Stimulated activated CD8-positive, alpha-beta memory T cell treated with anti-CD3 and anti-CD28 coated beads, Interleukin-4, amount 100 ng/mL, for 1 hour (primary cell): ENCODE measurements at places on chromosomes 1 and 21.

GRCh38 chr1:103447471-103447870, 78.0 kb upstream of the RNPC3 start:
- no peak for DNase-seq

GRCh38 chr1:54297596-54298283, 97.8 kb downstream of the MRPL37 start:
- DNase-seq, result no peak

DNA sequence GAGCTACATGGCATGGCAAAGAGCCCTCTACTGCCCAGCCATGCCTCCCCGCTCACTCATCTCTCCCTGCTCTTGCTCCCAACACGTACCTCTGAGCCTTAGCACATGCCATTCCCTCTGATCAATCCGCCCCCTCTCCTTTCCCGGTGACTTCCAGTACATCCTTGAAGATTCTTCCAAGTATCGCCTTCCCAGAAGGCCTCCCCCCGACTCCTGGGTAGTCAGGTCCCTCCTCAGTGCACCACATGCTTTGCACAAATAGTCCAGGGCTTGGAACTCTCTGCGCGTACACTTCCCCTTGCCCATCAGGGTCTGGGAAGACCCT, 77.0 kb upstream of the IFFO2 start:
- DNase-seq, result no peak

- no peak for DNase-seq
Observed at GRCh38 chr1:74513411-74514300, 1.2 kb upstream of the LRRC53 start.

- DNase-seq, result no peak
Observed at GRCh38 chr1:51949014-51949702, 41.3 kb downstream of the RAB3B start.

GRCh38 chr1:240312872-240313271, 221.2 kb downstream of the FMN2 start:
- no peak for DNase-seq

DNA sequence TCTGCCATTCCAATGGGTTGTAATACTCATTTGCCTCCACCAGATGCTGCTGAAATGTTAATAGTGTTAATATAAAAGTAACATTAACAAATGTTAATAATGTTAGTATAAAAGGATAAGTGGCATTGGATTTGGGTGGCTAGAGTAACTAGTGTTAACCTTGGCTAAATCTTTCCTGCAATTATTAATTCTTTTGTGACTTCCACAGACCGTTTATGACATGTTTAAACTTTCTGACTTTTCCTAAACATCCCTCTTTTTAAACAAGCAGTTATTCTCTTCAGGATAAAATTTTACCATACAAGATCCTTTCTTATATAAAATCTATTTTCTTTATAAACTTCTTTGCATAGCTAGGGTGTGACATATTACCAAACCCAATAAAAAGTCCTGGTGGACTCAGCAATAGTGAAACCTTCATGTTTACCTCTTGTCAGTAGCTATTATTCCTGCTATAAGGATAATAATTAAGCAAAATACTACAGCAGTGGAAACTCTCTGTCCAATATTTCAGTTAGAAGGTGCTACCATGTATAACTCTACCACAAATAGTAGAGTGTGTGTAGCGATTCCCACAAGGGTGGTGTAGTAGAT, 41.5 kb downstream of the CCDC30 start:
- DNase-seq, result no peak

GRCh38 chr1:47351305-47351704, 17.7 kb downstream of the CMPK1 start:
- DNase-seq, result no peak

DNA sequence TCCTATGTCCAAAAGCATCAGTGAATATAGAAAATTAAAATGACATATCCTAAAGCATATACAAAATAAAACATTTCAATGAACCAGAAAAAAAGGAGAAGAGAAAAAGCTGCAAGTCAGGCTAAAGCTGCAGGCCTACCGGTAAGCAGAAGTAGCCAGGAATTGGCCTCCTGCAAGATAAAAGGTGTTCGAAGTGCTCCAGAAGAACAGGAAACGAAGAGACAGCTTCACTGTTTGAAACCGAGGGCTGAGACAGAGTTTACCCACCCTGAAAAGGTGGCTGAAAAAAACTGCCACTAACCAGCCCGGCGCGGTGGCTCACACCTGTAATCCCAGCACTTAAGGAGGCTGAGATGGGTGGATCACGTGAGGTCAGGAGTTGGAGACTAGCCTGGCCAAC, 37.4 kb downstream of the NSL1 start:
- no peak for DNase-seq

- DNase-seq, result no peak
Observed at GRCh38 chr21:45281411-45282282, 6.0 kb downstream of the POFUT2 start.

DNA sequence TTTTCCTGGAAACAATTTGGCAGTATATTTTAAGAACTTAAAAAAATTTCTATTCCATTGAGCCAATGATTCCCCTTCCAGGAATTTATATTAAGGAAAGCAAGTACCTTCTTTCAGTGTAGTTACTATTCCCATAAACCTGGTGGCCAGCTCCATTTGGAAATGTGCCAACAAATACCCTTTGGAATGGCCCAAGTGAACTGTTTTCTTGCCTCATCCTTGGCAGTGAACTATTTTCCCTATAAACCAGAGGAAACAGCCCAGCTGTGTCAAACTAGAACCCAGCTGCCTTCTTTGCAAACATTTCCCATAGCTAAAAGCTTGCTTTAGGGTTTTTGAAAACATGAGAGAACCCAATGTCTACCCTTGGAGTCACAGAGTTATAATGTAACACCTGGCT, 496.9 kb downstream of the NEGR1 start:
- no peak for DNase-seq

DNA sequence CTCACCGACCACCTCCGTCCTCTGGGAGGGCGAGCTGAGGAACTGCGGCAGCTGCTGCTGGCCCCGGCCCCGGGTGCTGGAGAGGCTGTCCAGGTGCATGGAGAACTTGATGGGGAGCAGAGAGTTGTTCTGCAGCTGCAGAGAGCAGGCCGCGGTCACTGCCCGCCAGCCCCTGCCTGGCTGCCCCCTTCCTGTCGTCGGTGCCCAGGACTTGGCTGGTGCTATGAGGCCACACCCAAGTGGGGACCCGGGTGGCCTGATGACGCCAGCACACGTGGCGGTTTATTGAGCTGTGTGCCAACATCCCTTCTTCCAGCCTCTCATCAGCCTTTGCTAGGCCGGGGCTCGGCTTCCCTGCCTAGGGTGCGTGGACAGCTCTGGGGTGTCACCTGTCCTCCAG, 5.3 kb upstream of the TMEM52 start:
- DNase-seq, result no peak

DNA sequence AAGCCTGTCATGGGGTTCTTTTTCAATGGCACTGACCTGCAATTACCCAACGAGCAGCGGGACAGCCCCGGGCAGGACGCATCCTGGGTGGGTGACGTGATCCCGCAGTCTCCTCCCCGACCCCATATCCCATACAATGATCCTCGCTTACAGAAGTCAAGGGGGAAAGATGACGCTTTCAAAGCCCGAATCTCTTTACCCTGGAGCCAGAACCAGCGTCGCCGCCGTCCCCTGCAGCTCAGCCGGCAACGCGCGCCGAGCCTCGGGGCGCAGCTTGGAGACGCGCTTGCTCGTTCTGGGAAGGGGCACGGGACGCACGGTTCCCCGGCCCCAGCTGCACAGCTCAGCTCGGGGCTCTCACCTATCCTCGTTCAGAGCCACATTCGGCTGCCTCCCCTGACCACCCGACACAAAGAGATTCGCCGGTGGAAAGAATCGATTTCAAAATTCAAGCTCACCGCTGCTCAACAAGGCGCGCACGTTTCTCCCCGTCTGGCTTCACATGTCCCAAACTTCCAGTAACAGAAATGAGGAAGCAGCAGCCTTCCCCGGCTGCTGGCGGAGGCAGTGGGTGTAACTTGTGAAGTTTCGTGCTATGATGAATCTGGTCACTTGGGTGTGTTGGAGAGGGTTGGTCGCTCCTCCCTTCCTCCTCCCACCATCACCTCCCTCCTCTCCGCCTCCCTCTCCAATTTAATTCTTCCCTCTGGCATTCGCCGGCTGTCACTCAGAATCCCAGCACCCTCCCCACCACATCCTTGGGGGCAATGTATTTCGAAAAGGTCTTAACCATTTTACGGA, at the start of gene TIAM1:
Gene TIAM1 (minus strand): TSS at position 582 of the 801 bp plus-strand sequence. CDS start 77,289 bp downstream, outside the sequence.
- DNase-seq, result no peak

GRCh38 chr1:43868741-43869067, 64.9 kb upstream of the ARTN start:
- no peak for DNase-seq

DNA sequence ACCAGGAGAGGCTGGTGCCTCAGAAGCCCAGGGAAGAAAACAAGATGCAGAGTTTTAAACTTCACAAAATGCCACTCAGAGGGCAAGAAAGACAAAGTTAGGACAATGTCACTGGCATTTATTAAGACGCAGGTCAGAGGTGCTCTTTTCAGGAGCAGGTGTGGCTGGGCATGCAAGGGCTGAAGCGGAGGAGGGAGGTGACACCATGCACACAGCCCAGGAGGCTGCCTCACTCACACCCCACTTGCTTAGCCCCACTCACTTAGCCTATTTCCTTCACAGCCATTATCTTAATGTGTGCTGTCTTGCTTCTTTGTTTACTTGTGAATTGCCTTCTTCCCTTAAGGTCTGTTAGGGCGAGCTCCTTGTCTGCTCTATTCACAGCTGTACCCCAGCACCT, 17.2 kb downstream of the HIVEP3 start:
- DNase-seq, result no peak

DNA sequence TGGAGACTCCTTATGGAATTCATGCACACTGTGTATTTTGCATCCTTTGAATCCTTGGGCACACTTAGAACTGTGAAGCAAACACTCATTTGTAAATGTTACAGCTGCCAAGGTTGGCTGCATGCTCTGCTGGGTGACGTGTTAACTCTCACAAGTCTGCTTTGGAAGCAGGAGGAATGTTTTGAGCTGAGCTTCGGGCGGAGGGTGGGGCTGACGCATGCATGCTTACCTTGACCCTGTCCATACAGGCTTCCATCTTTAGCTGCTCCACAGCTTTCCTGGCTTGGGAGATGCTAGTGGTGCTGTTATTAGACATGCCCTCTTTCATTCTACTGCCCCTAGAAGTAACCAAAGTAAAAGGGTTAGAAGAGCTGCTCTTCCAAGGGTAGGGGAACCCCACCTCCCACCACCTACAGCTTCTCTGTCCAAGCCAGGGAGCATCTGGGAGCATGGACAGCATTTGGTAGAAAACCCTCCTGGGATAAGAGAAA, 66.0 kb downstream of the GNG4 start:
- no peak for DNase-seq

DNA sequence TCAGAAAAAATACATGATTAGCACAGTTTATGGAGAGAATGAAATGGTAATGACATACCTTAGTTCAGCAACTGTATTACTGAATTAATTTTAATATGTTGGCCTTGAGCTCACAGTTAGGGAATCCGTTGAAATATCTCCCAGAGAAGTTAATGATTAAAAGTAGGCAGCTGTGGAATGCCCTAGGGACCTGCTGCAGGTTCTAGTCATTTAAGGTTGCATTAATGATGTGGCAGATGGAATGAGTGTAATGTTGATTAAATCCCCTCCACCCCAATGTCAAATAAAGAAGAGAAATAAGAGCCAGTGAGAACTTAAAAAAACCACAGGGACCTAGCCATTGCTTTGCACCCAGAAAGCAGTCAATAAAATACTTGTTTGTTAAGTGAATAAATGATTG, 40.3 kb upstream of the TRIM45 start:
- DNase-seq, result no peak

- DNase-seq, result no peak
Observed at GRCh38 chr1:217105437-217105836, 382.2 kb upstream of the ESRRG start.

GRCh38 chr1:14443164-14443787, 155.2 kb upstream of the KAZN start:
- no peak for DNase-seq
